ENCODE measurements at places on chromosomes 3 and 15.

- DNase-seq = no peak
These were observed 26.4 kb upstream of the TNFAIP8L3 start for GRCh38 chr15:51121118-51121517.

GRCh38 chr3:64046996-64047594, 23.8 kb upstream of the PSMD6 start:
- no peak for DNase-seq

DNA sequence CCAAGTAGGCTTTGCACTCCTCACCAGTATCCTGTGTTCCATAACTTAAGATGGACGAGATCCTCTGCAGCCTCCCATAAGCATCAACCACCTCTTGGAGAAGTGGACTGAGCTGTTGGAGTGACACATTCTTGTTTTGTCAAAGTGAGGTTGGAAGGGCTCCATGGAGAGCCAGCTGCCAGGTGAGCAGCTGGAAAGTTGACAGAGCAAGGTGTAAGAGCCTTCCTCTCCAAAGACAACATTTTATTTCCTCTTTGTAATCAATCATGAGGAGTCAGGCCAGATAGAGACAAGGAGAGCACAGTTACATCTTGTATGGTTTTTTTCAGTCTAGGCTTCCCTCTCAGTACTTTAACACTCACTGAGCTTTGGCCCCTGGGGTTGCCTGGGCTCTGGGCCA, 5.1 kb downstream of the ABI3BP start:
- DNase-seq = no peak

- no peak for DNase-seq
These were observed 166.9 kb downstream of the SUCNR1 start for GRCh38 chr3:152040319-152040718.

- DNase-seq = no peak
These were observed 126.0 kb upstream of the PRR20G start for GRCh38 chr3:127413871-127414270.

DNA sequence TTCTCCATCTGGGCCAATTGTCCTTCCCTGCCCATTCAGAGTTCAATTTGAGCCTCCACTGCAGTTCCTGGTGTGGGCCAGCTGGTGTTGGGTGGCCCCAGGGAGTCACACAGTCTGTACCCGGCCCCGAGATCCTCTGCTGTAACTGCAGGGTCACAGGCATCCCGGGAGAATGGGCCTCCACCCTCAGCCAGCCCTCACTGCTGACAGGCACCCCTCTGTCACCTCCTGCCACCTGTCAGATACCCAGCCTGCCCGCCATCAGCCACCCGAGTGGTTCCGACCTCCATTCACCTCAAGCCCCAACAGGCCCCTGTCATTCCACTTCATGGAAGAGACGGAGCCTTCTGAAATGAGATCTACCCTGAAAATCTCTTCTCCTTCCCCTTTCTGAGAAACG, 73.2 kb downstream of the ST8SIA2 start:
- DNase-seq = no peak

- DNase-seq = no peak
These were observed 10.4 kb upstream of the TMEM202 start for GRCh38 chr15:72387741-72388140.

GRCh38 chr3:73493543-73494308, 131.0 kb downstream of the PDZRN3 start:
- DNase-seq = no peak

DNA sequence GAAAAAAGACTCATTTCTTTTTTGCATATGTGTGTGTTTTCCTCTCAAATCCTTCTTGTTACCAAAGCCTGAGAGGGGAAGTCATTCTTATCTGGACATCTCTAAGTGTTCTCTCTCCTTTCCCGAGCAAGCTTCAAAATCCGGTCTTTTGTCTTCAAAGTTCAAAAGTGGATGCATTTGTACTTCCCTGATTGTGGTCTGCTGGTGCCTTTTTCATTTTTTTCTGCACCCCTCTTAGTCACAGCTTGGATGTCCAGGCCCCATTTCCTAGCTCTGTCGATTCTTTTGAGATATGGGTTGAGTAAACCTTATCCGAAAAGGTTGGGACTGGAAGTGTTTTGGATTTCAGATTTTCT, 34.8 kb downstream of the EHD4 start:
- DNase-seq = no peak

DNA sequence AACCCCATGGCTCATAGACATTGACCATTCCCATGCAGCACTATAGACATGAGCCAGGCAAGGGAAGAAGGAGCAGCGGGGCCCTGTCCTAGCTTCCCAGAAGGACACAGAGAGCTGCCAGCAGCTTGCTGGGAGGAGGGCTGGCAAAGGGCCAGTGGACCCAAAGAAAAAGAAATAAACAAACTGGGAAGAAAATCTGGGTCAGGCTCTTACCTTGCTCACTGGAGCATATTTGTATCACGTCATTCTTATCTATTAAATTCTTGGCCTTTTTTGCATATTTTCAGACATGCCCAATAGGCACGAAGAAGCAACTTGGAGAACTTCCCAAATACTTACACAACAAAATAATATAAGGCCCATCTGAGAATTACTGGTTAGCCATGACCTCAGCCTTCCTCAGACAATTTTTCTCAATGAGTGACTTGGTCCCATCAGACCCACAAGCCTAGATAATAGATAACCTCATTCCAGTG, 28.4 kb downstream of the RASGRP1 start:
- no peak for DNase-seq

GRCh38 chr15:48411971-48412591, 80.9 kb downstream of the DUT start:
- no peak for DNase-seq

DNA sequence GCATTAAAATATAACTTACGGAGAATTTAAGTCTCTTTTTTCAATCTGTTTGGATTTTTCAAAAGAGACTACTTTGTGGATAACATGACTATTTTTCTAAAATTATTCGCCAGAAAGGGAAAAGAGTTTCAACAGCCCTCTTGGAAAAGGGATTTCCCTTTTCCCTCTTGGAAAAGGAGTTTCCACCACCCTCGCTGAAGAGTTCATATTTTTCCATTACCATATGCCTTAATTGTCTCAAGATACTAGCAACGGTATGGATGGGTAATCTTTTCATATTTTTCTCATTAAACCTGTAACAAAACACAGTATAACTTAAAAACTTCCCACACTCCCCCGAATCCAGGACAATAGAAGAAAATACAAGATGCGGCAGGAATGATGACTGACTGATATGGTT, 66.1 kb upstream of the SPATA12 start:
- no peak for DNase-seq

DNA sequence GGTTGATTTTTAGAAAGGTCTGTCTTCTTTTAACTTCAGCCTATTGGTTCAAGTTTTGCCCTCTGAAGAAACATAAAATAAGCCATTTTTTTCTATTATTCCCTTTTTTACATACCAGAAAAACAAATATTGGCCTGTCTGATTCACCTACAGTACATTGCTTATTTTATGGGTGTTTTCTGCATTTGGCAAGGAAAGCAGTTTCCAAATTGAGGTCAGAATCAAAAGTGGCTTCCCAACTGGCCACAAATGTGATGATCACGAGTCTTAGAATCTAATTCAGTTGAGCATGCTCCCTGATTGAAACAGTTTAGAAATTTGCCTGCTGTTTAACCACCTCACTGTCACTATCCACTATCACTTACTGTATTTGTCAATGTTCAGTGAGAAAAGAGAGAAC, 106.9 kb upstream of the CHMP2B start:
- DNase-seq = no peak

- no peak for DNase-seq
These were observed 172.6 kb downstream of the P3H2 start for GRCh38 chr3:189947948-189948723.

DNA sequence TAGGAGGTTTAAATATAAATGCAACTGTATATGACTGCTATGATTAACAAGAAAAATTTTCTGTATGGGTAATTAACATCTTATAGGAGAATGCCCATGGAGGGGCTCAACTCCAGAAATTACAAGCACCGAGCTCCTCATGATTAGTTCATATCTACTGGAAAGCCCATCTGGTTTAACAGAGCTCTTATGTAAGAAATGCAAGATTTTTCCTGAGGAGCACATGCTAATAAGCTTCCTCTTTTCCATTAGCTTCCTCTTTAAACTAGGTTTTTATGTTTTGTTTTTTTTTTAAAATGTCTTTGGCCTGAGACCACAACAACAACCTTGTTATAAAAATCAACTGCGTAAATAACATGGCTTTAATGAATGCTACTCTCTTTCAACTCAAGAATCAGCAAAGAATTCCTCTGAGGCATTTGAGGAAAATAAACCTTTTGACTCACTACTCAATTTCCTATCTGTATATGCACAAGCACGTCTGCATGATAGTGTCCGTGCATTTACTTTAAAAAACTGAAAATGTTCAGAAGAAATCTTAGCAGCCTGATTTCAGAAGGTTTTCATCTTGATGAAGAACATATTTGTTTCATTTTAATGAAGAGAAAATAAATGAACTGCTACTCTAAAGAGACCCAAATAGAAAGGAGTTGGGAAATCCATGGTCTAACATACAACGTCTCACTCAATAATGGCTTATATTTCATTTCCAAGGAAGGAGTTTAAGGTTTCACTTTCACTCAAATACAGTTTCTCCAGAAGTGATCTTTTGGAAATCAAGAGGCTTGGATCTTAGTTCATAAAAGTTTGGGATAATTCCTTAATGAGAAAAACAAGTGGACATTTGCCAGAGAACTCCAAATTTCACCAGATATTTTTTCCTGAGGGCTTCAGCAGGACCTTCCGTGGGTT, 180.8 kb downstream of the KCNAB1 start:
- no peak for DNase-seq

DNA sequence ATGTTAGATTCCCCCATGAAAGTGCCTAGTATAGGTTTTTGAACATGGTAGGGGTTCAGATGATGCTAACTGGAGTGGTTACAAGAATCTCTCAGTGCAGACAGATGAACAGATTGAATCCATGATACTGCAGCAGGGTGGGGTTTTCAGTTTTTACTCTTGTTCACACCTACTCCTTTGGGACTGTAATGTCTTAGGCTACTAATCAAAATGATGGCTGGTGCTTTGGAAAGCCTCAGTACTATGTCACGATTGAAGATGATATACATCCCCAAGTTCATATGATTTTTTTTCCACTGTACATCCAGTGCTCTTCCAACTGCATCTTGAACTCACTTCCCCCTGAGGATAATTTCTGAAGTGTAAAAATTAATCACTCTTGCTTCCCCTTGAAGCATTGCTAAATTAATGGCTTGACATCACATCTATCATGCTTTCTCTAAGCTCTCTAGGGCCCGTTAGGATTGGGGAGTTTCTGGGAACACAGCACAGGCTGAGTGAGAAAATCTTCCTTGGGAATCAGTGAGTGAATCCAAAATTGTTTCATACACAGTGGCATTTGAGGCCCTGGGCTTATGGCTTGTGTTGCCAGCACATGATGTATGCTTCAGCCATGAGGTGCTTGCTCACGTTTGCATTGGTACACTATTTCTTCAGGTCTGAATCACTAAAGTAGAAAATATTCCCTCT, 115.0 kb upstream of the TPRG1 start:
- no peak for DNase-seq

DNA sequence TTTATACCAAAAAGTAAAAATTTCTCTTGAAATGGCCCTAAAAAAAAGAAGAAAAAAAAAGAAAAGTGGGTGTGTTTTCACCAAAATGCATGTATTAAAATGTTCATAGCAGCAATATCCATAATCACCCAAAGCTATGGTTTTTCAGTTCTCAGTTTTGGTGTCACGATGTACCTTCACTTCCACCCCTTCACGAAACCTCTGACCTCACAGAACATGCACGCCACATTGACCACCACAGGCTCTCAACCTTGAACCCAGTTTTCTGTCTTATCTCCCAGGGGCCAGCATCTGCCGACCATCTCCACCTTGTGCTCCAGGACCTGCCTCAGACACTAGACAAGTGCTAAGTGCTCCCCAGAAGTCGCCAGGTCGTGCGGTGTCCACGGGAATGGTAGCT, 30.4 kb downstream of the COLQ start:
- DNase-seq = no peak

DNA sequence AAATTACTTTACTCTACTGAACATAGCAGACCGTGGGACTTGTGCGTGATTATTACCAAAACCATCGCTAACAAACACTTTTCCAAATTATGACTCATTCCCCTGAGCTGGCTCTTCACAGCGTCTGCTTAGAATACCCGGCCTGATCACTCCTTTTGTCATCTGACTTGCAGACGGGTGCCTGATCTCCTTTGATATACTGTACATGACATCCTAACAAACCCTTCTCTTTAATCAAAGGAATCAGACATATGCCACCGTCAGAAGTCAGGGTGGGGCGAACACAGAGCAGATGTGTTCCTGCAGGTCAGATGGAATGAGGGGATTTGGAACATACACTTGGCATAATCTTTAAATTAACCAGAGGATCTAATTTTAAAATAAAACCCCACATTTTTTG, 48.5 kb upstream of the SH3GL3 start:
- no peak for DNase-seq

DNA sequence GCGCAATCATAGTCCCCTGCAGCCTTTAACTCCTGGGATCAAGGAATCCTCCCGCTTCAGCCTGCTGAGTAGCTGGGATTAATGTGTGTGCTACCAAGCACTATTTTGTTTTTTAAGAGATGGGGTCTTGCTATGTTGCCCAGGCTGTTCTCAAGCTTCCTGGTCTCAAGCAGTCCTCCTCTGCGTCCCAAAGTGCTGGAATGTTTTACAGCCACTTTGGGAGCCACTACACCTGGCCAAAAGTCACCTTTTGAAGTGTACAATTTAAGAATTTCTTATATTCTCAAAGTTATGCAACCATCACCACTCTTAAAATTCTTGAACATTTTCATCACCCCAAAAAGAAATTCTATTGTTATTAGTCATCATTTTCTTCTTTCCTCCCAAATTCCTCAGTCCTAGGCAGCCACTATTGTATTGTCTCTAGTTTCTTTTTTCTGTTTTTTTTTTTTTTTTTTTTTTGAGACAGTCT, 17.8 kb downstream of the CDV3 start:
- no peak for DNase-seq

DNA sequence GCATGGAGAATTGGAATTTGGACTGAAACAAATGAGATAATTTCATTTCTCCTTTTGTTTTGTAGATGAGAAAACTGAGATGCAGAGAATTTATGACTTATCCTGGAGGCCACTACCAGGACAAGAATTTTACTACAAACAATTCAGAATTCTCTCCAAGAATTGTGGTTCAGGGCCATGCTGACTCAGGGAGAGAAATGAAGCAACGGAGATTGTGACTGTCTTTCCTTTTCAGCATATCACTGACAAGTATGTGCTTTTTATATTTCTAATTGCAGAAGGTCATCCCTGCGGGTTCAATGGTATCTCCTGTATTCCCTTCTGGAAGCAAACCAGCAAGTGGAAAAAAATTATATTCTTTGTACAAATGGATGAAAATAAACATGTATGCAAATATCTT, 170.8 kb upstream of the MITF start:
- no peak for DNase-seq

All from HEK293T (cell line).